ENCODE measurements at places on chromosomes 1 and 21. TPM values are rescaled to one million over a fixed set of nuclear protein-coding genes. Genes with fewer than 3 reads are reported as not detected.

- DNase-seq, result no peak
Measured at GRCh38 chr1:40633931-40634376, 31.5 kb downstream of the RIMS3 start.

DNA sequence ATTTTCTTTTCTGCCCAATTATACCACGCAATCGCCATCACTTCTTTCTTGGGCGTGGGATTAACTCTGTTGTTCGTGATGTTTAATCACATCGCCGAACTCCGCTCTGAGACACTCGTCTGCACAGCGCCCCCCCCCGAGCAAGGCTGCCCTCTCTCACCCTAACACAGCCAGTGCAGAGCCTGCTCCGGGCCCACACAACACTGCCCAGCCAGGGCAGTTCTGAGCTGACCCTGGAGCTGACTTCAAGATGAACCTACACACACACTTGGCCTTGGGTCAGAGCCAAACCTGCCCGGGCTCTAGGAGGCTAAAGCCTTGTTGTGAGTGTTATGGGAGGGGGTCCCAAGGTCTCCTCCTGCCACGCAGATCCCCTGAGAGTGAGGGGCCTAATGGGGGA, 64.6 kb upstream of the LRP8 start:
- DNase-seq, result no peak

ANKRD65 gene
- total RNA-seq, result not detected

DNA sequence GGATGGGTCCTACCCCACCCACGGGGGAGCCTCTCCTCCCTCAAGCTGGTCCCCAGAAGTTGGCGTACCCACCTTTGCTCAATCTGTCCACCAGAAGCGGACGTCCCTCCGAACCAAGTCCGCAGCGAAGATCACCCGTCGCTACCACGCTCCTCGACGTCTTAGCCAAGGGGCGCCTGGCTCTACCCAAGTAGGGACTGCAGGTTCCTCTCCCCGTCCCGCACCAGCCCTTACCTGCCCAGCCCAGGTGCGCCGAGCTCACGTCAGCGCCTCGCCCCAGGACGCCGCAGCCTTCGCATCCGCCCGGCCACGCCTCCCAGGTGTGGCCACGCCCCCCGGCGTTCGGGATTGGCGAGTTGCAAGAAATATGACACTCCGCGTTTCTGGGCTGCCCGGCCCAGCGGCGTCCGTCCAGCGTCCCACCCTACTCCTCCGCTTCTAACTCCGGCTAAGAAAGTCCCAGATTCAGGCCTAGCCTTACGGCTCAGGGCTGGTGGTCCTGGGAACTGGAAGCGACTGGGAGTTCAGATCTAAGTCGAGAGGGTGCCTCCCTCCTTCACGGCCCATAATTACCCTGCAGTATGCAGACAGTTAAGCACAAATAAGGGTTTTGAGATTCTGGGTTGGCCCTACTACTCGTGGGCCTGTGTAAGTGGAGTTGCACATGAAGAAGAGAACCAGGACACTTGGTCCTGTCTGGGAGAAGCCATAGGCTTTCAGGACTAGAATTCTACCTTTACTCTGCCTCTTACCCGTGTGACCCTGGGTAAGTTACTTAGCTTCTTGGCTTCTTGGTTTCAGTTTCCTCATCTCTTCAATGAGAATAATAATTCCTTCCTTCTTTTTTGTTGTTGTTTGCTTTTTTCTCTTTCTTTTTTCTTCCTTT, at the start of gene IRF6:
TSS of gene IRF6 (minus strand) at position 268 of the 886 bp plus-strand sequence. CDS start 4,729 bp downstream, outside the sequence.
- DNase-seq, result peak; percentile 77

- no peak for DNase-seq
Measured at GRCh38 chr21:15199414-15200383, 134.9 kb upstream of the NRIP1 start.

GRCh38 chr1:46612937-46613660, 3.5 kb downstream of the MOB3C start:
- DNase-seq, result no peak

DNA sequence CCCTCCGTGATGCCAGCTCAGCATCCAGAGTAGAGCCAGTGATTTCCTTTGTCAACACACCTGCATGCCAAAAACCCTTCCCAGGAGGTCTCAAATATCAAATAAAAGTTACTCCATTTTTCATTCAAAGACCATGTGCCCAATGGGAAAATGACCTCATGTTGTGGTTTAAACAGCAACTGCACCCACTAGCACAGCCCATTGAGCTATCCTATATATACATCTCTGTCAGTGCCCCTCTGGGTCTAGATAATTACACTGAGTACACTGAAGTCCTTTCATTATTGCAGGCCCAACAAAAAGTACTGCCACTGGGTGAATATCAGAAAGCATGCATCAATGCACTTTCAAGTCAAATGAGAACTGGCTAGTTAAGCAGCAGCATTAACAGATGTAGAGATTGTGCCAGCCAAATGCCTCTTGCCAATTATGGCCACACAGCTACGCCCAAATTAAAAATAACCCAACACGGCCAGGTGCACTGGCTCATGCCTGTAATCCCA, 117.7 kb downstream of the SLC45A1 start:
- no peak for DNase-seq

DNA sequence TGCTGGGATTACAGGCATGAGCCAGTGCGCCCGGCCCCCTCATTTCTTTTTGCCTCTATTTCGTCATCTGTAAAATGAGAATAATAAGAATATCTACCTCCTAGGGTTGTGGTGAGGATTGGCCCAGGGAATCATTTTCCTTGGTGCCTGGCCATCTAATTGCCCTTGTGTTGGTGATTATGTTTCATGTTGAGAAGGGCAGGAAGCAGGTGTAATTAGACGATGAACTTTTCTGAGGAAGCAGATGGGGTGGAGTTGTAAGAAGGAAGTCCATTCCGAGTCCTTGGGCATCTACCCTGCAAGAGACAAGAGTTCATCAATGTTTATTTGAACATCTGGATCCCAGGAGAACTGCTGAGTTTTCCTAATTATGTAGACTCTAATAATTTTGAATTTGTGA, 38.7 kb upstream of the NEK2 start:
- no peak for DNase-seq

DNA sequence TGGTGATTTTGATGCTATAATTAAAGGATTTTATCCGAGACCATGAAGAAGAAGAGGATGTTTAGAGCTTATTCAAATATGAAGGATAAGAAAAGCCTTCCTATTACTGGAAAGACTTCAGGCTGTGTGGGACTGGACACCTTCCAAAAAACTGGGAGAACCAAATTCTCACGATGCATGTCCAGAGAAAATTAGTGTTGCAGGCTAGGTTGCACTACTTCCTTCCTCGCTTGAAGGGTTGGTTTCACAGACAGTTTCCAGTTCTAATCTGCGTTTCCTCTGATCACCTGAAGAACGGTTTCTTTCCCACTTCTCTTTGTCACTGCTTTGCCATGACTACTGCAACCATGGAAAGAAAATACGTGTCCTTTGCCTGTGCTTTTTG, 2.0 kb downstream of the MTARC2 start:
- no peak for DNase-seq

EXTL1 gene
- 0.26 TPM for total RNA-seq

VHLL gene
- not detected for total RNA-seq

PADI3 gene
- total RNA-seq, result not detected

DNA sequence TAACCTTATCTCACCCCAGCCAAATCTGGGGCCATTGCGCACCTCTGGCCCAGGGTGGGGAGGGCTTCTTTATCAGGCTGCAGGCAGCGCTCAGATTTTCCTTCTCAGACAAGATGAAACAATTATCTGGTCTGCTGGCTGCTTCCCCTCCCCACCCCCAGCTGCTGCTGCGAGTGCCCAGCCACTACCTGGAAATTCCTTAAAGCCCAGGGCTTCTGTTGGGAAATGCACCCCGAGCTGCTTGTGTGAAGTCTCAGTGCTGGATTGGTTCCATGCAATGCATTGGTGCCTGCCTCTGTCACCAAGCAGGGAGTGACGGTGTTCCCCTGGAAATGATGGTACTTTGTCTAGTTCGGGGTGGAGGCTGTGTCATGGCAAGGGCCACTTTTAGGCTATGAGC, 18.5 kb upstream of the ACTL8 start:
- no peak for DNase-seq

DNA sequence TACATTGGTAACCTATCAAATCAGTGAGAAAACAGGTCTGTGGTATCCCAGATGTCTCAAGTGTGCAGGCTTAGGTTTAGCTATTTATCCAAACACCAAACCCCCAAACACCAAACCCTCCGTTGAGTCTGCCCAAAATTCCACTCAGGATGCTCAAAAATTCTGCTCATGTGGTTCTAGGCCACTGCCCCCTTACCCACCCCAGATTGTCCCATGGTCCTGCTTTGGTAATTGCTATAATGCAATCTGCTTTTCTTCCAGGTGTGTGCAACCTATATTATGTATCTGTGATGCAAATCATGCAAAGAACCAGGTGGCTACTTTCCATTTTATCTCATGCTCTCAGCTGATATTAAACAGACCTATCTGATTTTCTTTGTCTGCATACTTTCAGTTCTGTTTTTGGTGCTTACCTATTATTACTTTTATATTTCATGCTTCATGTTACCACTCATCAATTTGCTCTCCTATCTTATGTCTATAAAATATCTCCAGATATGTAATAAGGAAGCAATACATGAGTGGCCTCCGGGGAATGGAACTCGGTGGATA, 123.7 kb downstream of the TOMM20 start:
- DNase-seq, result no peak

- no peak for DNase-seq
Measured at GRCh38 chr1:57844382-57844980, 420.6 kb upstream of the DAB1 start.

DNA sequence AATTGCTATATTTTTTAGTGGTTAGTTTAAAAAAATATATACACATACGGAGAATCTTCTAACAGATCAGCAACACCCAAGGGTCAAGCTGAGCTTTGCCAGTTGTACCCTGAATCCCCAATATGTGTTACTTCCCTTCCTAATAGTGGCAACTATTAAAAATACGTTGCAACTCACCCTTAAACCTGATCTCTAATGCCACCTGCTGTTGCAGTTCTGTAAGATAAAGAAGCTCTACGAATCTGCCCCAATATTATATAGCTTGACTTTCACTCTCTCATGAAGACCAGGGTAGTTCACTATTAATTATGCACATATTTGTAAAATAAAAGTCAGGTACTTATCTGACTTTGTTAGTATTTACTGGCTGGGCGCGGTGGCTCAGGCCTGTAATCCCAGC, 58.4 kb downstream of the ASH1L start:
- DNase-seq, result no peak

GRCh38 chr21:40049931-40050290, 182.7 kb downstream of the PCP4 start:
- DNase-seq, result no peak

TMEM82 gene
- not detected for total RNA-seq

DNA sequence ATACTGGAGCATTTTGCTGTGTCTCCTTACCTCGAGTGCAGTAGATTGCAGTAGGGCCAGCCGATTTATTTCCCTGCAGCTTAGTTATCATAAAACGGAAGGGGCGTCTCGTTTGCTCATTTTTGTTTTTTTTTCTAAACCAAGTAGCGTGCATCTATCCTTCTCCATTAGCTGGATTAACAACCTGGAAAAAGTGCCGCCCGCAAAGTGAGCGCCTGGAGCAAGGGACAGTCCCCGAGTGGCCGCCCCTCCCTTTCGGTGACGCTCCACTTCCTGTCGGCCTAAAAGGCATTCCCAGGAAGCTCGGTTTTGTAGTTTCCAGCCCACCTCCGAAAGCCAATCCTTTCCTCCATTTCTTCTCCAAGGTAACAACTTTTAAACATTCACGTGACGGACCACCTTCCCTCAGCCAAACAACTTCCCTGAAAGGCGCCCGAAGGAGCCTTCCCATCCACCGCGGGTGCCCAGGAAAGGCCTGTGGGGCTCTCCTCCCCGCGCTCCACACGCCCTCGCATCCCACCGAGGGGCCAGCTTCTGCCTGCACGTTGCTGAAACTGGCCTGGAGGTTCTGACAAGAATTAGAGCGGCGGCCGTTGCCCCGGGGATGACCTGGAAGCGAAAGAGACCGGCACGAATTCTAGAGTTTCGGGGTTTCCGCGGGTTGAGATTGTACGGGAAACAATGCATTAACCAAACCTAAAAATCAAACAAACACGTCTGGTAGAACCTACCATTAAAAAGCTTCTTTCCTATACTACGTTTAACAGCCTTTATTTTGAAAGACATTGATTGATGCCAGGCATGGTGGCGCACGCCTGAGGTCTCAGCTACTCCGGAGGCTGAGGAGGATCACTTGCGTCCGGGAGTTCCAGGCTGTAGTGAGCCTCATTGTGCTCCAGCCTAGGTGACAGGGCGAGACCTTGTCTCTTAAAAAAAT, at the start of gene EXTL2:
TSS of gene EXTL2 (minus strand) at position 240 of the 937 bp plus-strand sequence. CDS start 6,085 bp downstream, outside the sequence.
- DNase-seq, result peak; percentile 59

GRCh38 chr1:75521658-75522057, 89.3 kb downstream of the SLC44A5 start:
- DNase-seq, result no peak

DCST1 gene
- total RNA-seq, result not detected

- DNase-seq, result no peak
Measured at GRCh38 chr21:42419845-42420244, 16.1 kb downstream of the UBASH3A start.

DNA sequence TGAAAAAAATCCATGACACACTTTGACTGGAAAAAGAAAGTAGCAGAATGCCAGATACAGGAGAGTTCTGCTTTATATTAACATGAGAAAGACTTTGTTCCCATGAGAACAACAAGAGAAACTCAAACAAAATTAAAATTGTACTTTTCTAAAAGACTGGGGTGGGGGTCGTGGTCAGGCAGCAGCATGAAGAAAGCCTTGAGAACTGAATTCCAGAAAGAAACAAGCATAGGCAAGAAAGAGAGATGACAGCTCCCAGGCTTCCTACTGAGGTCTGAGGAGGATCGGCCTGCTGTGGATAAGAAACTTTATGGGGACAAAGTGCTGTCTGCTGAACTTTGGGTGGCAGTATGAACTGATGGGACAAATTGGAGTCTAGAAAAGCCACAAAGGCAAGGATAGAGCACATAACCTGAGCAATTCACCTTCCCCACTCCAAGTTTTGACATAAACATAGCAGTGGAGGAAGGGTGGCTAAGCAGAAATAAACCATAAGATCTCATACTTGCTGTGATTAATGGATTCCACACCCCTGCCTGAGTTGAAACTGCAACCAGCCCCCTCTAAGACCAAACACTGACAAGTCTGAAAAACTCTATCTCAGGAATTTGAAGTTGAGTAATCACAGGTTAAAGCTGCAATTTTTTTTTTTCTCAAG, 43.7 kb downstream of the COL6A1 start:
- no peak for DNase-seq

GRCh38 chr1:247335882-247336281, 4.2 kb upstream of the ZNF496 start:
- DNase-seq, result no peak

DNA sequence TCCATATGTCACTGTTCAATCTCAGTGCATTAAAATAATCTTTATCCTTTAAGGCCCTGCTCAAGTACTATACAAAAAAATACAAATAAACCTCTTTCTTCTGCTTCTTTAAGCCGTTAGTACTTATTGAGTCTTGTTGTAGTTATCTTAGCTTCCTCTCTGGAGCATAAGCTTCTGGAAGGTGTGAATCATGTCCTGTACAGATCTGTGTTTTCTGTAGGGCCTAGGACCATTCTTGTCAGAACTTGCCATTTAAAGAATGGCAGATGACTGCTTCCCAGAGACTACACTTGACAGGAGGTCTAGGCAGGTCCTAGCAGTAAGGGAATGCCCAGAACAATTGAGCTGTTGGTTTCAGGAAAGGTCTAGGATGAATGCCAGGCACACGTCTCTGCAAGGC, 12.9 kb downstream of the NEK7 start:
- DNase-seq, result no peak

HHAT gene
- total RNA-seq, result 1.5 TPM
